ENCODE measurements at places on chromosomes 2 and 18.

- no peak for DNase-seq
Observed at GRCh38 chr18:73728657-73729056, 419.0 kb downstream of the FBXO15 start.

- DNase-seq, result no peak
Observed at GRCh38 chr2:222955008-222955407, 94.2 kb downstream of the ACSL3 start.

GRCh38 chr2:8543383-8544170 lies 138.3 kb upstream of the ID2 start:
- peak; percentile 69 for DNase-seq

DNA sequence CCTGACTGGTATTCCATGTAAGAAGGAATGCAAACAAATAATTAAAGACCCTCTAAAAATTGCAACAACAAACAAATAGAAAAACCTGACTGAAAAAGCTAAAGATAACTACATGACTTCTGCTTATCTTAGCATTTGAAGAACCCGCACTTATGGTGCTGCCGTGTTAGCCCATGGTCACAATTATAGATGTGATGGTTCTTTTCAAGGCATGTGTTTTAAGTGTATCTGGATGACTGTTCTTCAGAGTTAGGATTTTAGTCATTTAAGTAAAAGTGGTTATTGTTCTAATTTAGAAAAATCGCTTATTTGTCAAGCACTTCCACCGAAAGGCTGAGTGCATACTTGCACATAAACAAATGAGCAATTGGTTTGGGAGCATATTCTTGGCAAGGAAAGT lies 77.3 kb downstream of the CPS1 start:
- DNase-seq, result no peak

GRCh38 chr2:24461685-24462084 lies 29.4 kb upstream of the NCOA1 start:
- no peak for DNase-seq

DNA sequence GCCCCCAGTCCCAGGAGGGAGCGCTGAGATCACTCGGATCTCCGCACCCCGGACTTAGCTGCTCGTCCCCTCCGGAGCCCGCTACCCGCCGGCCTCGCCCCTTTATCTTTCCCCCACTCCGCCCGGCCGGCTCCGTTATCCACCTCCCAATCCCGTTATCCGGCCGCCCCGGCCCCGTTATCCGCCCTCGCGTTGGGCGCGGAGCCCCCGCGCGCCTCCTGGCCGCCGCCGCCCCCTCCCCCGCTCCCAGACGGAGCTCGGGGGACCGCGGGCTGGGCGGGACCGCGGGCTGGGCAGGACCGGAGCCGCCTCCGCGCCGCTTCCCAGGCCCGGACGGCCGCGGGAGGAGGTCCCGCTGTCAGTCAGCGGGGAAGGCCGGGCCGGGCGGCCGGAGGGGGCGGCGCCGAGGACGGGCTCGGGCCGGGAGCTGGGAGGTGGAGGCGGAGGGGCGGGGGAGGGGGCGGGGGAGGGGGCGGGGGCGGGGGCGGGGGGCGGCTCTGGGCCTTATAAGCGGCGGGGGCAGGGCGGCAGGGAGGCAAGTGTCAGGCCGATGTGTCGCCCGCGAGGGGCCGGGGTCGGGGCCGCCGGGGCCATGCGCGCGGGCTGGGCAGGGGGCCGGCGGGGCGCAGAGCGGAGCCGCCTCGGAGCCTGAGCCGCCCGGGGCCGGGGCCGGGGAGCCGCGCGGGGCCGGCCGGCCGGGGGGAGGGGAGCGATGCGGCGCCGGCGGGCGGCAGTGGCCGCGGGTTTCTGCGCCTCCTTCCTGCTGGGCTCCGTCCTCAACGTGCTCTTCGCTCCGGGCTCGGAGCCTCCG lies at the start of gene PKDCC:
PKDCC (plus strand) TSS at position 534 of the 811 bp plus-strand sequence; CDS start at position 713, 179 bp downstream.
- peak; percentile 83 for DNase-seq

Data from GM12891 (cell line).